ENCODE measurements at places on chromosomes 4 and X.

GRCh38 chrX:20364238-20364637 lies 97.5 kb upstream of the RPS6KA3 start:
- DNase-seq = no peak

GRCh38 chr4:107192601-107193000 lies 156.5 kb upstream of the DKK2 start:
- DNase-seq = no peak

DNA sequence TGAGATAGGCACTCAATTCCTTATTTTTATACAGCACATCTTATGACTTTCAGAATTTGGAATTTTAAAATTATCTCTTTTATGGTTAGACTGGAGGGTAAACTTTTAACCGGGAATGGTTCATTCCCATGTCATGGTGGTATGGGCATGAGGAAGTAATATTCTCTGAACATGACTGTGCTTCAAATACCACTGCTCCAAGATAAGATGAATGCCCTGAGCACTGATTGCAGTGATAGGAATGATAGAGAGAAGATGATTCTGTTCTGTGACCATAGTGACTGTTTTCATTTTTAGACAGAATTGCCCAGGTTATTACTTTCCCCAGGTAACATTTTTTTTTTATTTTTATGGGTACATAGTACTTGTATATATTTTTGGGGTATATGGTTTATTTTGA lies 187.4 kb downstream of the ATOH1 start:
- no peak for DNase-seq

DNA sequence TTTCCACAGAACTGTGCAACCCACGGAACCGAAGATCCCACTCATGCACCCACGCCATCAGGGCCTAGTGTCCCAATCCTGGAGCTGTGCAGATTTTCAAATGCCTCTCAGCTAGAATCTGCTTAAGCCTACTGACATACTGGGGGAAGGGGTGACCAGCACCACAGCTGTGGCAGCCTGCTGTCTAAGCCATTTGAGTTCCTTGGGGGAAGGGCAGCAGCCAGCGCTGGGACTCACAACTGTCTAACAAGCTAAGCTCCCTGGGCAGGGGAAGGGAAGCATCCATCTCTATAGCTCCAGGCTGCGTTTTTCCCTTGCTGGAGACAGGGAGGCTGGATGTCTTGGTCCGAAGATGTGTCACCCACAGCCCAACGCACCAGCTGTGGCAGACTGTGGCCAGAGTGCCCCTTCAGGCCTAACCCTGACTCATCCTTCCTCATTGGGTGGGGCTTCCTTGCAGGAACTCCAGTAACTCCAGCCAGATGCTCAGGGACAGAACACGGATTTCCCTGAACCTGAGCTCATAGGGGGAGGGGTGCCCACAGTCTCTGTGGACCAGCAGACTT lies 194.8 kb downstream of the CHRDL1 start:
- DNase-seq = no peak

GRCh38 chr4:131370846-131371245 lies 1778.2 kb upstream of the PCDH10 start:
- DNase-seq = no peak

DNA sequence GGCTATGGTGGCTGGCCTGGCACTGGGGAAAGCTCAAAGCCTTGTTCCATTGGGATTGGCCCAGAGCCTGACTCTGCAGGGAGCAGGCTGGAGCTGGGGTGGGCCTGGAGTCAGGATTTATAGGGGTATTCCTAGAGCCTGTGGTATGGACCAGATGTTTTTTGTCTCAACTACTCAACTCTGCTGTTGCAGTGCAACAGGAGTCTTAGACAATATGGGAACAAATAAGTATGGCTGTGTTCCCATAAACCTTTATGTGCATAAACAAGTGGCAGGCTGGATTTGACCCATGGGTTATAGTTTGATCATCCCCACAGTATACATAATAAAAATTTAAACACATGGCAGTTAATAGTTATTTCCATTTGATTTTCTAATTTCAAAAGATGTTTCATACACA lies 557.9 kb upstream of the ARX start:
- no peak for DNase-seq

- no peak for DNase-seq
Observed at GRCh38 chr4:85024671-85025070, 58.2 kb upstream of the WDFY3 start.

- no peak for DNase-seq
Observed at GRCh38 chr4:185399466-185399865, 2.8 kb downstream of the ANKRD37 start.

GRCh38 chr4:71269233-71269632 lies 69.6 kb upstream of the SLC4A4 start:
- no peak for DNase-seq

GRCh38 chrX:14798805-14799397 lies 74.0 kb downstream of the FANCB start:
- no peak for DNase-seq

DNA sequence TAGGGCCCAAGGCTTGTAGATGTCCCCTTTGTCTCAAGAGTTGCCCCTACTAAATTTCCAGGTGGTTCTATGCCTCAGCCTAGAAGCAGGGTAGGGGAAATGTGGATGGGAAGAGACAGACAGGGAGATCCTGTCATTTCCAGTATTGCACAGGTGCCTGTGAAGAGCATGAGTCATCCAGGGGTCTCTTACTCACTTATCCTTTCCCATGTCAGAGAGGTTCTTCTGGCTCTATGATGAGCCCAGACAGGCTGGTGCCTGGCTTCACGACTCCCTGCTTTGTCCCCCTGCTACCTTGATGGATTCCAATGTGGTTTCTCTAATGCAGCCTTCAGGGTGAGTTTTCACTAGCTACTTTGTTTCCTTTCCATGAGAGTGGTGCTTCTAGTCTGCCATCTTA lies 35.2 kb upstream of the DDX60 start:
- DNase-seq = no peak

DNA sequence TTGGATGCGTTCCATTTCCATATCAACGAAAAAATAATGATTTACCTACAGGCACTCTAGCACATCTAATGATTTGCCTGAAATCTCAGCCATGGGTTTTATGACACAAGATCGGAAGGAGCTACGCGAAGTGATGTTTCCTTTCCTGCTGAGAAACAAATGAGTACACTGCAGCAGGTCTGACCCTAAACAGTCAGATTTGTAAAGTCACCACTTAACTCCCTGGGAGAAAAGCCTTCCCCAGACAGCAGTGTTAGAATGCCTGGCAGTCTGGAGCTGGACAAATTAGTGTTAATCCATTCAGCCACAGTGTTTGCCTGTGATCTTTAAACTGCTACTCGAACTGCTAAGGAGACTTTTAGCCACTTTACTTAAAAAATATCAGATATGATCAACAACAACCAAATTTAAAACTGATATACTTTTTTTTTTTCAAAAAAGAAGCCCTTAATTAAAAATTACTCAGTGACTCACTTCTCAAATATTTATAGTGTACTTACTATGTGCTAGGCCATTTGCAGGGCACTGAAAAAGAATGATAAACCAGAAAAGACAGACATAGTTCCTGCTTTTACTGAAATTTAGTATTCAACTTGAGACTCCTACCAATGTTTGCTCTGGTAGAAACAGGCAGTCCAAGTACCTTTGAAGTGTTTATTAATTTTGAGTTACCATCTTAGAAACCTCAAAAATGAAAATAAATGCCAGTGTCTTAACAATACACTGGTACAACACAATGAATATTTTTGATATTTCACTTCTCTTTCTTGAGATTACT lies 104.5 kb downstream of the SHISA3 start:
- DNase-seq = no peak

- peak; percentile 83 for DNase-seq
Observed at GRCh38 chr4:140153718-140154571, at the start of gene MAML3. Gene MAML3, minus strand, starts transcription at chr4:140154184. Its CDS starts 857 bp downstream, at chr4:140153327.

DNA sequence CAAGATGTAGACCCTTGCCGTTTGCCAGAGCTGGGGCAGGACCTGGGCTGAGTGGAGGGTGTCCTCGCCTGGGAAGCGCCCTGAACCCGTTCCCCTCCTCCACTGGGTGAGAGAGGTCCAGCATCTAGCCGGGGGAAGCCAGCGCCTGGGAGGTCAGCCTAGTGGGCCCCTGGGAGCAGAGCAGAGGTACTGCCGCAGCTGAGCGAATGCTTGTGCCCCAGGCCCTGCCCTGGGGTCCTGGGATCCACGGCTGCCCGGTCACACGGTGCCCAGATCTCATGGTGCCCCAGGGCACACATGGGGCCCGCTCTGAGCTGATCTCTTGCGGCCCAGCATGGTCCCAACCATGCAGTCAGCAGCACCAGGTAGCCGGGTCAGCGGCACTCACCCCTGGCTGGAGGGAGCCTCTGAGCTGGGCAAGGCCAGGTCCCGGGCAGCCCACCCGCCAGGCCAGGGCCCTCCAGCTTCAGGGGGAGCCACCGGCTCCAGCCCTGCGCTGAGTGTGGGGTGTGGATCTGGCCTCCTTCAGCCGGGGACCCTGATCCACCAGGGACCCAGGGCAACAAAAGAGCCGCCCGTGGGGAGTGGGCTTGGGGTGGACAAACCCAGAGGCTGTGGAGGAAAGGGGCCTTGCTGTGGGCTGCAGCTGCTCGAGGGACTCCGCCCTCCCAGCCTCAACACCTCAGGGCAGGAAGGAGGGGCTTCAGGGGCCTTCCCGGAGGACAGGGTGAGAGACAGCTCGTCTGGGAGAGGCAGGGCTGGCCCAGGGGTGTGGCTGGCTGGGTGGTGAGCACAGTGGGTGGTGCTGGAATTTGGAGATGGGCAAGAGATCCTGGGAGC lies 4.1 kb upstream of the CPLX1 start:
- DNase-seq = no peak
